ENCODE measurements at places on chromosomes 11 and 22.

- no peak for DNase-seq
Observed at GRCh38 chr11:16252373-16252772, 104.0 kb downstream of the SOX6 start.

GRCh38 chr11:57126766-57127400 is 54.9 kb upstream of the LRRC55 start:
- no peak for DNase-seq

- no peak for DNase-seq
Observed at GRCh38 chr11:1868636-1869291, 15.9 kb downstream of the LSP1 start.

GRCh38 chr22:27125539-27125938 is 468.2 kb downstream of the MIAT start:
- no peak for DNase-seq

DNA sequence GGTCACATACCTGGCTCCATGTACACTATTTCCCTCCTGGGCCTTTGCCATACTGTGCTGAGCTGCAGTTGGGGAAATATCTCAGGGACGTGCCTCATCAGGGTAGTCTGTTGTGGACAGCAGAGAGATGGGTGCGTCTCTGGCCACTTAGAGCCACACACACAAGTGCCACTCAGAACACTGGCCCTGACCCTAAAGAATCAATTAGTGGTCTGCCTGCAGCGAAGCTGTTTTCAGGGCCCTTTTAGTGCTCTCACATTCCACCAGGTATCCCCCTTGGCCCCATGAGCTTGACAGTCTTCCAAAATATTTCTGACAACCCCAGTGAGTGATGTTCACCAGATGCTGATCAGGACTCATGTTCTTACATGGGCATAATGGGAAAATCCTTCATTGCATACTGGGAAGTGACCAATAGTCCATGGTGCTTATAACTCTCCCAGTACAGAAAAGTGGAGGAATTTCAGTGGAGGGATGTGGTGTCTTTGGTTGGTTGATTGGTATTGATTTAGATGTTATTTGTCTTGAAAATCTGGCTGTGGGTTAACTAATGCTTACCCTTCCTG is 66.1 kb downstream of the ME3 start:
- DNase-seq: no peak

GRCh38 chr11:60767388-60767811 is 10.7 kb downstream of the MS4A15 start:
- no peak for DNase-seq

DNA sequence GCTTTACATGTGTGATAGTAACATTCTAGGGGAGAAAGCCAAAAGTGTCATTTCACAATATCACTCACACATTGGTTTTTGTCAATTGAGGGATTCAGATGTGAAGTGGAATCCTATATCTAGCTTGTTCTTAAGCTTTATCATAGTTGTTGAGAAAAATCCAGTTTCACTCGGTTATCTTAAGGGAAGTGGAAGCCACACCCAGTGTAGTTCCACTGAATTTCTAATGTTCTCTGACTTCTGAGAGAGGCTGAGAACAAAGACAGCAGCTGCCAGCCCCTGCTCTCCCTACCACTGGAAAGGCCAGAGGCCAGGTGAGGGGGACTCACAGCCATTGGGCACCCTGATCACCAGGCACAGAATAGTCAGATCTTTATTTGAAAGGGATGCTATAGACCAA is 53.7 kb downstream of the THAP12 start:
- DNase-seq: no peak
